ENCODE measurements at places on chromosomes 6 and 20.

DNA sequence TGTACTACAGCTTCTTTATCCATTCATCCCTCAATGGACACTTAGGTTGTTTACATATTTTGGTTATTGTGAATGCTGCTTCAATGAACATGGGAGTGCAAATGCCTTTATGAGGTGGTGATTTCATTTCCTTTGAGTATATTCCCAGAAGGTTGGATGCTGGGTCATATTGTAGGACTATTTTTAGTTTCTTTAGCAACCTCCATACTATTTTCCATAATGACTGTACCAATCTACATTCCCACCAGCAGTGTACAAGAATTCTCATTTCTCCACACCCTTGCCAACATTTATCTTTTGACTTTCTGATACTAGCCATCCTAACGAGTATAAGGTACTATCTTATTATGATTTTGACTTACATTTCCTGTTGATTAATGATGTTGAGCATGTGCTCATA is 269.0 kb downstream of the C6orf118 start:
- no peak for DNase-seq

DNA sequence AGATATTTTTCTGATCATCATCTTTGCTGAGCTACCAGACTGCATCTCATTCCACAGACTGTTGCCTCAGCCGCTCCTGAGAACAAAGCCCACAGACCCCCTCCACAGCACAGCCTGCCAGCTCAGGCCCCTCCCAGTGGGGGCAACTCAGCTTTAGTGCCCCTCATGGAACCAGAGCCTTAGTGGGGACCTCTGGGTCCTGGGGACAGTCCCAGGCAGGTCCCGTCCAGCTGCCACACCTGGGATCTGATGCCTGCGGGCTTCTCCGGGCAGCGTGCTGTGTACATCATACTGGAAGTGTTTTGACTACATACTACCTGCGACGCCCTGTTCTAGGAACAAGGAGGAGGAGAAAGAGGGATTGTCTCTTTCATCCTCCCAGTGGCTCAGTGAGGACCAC is 38.3 kb upstream of the QKI start:
- DNase-seq = no peak

- no peak for DNase-seq
Observed at GRCh38 chr20:57881466-57882385, 171.9 kb upstream of the PMEPA1 start.

DNA sequence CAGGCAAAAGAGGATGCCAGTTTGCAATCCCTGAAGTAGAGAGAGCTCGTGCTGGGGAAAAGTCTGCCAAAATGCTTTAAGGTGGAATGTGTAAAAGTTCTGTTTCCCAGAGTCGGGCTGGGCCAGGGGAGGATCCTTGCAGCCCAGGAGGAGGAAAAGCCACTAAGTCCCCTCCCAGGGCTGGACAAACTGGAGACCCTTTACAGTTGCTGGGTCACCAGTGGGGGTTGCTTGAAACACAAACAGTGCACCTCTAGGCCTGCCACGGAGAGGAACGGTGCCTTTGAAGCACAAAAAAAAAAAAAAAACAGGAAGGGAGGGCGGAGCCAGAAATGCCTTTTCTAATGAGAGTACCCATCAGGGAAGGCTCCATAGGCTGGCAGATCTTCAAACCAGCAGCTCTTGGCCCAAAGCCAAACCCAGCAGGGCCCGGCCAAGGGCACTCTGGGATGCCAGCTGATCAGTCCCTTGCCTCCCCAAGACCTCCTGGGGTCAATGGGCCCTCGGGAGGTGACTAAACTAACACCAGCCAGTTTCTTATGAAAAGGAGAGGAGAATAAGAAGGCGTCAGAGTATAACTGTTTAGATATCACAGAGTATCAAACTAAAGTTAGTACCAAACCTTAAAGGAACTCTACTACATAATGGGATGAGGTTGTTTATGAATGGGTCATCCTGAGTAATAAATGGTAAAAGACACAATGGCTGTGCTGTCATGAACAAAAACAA is 23.7 kb downstream of the HLA-A start:
- DNase-seq = peak; percentile 95

DNA sequence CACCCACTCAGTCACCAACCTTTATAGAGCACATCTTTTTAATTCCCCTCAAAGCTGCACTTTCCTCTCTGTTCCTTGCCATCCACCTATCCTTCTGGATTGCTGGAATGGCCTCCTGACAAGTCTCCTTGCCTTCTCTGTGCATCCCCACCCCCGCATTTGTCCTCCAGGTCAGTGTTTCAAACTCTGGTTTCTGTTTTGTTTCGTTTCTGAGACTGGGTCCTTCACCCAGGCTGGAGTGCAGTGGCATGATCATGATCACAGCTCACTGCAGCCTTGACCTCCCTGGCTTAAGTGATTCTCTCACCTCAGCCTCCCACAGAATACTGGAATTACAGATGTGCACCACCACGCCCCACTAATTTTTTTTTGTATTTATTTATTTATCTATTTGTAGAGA is 96.2 kb downstream of the PLCB1 start:
- no peak for DNase-seq

DNA sequence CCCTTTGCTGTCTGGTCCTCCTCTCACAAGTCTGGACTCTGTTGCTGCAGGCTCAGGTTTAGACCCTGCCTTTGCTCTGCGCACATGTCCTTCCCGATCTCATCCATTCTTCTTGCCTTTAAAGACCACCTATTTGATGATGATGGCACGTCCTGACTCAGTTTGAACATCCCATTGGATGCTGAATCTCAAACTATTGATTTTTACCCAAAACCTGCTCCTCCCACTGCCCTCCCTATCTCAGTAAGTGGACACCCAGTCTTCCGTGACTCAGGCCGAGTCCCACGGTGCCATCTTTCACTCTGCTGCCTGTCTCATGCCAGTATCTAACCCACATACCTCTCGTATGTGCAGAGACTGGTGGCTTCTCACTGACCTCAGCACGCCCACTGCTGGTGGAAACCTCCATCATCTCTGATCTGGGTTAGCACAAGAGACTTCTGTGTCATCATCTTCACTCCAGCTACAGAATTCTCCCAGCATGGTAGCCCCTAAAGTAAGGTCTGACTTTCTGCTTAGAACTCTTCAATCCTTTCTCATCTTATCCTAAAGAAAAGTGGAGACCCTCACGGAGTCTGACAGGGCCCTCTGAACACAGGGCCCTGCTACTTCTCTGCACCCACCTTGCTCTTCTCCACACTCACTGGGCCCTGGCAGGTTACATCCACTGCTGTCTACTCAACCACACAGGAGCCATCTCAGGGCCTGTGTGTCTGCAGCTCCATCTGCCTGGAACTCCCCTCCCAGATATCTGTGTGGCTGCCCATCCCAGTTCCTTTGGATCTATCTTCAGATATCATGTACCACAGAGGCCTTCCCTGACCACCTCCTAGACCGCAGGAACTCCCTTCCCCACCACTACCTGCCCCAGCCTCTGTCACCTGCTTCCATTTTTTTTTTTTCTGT is 387.1 kb upstream of the AGPAT4 start:
- DNase-seq = peak; percentile 9

- DNase-seq = no peak
Observed at GRCh38 chr6:69883551-69883950, 17.2 kb downstream of the COL19A1 start.

- no peak for DNase-seq
Observed at GRCh38 chr6:134741200-134741536, 208.7 kb downstream of the ALDH8A1 start.

DNA sequence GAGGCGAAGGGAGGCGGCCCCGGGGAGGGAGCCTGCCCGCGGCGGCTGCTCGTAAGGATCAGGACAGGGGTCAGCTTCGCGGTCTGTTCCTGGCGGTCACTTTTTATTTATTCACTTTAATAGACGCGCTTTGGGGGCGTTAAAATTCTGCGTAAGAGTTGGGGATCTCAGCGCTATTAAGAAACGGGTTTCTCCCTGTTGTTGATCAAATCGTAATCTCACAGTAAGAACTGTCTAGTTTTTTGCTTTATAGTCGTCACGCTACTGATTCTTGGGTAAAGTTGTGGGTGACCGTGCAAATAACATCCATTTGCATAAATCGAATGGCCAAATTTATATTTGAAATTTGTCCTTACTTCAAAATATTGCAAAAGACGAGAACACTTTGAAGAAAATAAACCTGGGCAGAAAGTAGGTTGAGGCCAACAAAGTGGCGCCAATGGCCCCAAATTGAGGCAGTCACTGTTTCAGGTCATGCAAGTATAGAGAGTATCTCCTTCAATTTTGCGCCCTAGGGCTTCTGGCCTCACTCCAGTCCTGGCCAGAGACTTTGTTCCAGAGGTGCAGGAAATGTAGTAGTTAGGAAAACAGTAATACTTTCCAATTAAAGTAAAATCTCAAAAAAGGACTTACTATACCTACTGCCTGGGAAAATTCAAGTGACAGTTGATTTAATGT is 963 bp upstream of the RMND1 start:
- DNase-seq = no peak

DNA sequence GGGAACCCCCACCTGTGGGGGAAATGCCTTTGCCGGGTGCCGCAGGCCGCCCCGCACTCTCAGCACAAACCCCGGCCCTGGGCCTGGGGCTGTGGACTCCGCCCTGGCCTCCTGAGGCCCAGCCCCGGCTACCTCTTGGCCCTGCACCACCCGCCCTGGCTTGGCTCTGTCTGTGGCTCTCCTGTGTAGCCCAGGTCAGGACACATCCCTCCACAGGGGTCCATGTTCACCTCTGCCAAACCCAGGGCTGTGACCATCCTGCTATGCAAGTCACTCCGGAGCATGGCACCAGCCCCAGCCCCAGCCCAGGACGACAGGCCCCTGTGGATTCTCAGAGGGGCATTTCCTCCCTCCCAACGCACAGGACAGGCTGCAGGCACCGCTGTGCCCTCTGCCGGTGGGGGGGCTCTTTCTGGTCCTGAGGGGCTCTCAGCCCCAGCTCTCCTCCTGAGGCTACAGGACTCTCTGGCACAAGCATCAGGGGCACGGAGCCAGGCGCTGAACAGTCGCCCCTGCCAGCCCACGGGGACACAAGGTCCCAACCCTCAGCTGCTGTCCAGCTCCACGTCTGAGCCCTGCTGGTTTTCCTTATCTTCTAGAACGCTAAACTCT is 45.7 kb downstream of the TAF4 start:
- no peak for DNase-seq

DNA sequence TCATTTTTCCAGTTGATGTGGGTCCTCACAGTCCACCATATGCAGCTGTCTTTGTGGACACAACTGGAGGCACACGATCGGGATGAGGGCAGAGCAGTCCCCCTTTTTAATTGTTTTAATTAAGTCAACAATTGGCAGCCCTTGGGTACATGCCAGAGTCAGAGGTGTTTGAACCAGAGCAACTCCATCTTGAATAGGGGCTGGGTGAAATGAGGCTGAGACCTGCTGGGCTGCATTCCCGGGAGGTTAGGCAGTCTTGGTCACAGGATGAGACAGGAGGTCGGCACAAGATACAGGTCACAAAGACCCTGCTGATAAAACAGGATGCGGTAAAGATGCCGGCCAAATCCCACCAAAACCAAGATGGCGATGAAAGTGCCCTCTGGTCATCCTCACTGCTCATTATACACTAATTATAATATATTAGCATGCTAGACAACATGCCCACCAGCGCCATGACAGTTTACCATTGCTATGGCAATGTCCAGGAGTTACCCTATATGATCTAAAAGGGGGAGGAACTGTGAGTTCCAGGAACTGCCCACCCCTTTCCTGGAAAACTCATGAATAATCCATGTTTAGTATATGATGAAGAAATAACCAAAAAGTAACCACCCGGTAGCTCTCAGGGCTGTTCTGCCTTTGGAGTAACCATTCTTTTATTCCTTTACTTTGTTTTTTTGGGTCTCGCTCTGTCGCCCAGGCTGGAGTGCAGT is 31.8 kb upstream of the BLCAP start:
- no peak for DNase-seq

- DNase-seq = no peak
Observed at GRCh38 chr6:140486450-140487361, 1112.3 kb upstream of the CITED2 start.

DNA sequence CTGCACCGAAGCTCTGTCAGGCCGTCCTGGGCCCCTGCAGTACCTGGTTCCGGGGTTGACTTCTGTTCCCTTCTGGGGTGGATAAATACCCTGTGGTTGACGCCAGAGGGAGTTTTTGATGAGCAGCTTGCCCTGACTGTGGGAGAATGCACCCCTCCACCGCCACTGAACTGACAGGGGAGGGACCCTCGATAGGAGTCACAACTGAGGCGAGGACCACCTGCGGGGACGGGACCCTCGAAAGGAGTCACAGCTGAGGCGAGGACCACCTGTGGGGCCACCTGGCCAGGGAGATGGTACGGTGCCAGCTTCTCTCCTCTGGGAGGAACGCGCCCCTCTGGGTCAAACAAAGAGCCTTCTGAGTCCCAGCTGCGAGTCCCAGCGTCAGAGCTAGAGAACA is 100.1 kb upstream of the FRMD1 start:
- no peak for DNase-seq

- DNase-seq = no peak
Observed at GRCh38 chr6:116595247-116595646, 21.0 kb upstream of the RSPH4A start.

DNA sequence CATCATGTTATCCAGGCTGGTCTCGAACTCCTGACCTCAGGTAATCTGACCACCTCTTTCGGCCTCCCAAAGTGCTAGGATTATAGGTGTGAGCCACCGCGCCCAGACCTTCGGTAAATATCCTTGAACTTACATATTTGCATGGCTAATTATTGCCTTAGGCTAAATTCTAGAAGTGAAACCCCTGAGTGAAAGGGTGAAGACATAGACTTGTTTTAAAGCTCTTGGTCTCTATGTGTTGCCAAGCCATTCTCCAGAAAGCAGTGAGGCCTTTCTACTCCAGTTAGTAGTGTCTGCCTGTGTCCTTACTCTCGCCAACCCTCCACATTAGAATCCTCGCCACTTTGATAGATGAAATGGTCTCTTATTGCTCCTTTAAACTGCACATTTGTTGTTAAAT is 2.6 kb upstream of the NOTCH4 start:
- DNase-seq = no peak

DNA sequence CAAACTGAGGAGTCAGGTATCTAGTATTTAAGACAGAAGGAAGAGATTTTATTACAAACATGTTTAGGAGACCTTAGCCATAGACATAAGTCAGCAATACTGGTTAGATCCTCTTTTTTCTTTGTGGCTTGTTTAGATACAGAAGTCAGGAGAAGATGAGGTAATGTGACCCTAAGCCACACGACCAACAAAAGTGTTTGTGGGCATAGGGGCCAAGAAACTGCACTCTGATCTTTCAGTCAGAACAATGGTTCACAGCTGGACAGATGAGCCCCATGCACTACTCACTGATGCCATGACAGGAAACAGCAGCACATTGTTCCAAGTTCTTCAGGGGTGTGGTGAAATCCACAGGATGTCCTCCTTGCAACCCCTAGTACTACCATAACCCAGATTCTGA is 238.5 kb upstream of the RAB32 start:
- DNase-seq = no peak

GRCh38 chr6:143093290-143093689 is 32.6 kb downstream of the AIG1 start:
- no peak for DNase-seq

GRCh38 chr6:28402197-28402596 is 2.6 kb upstream of the ZSCAN12 start:
- DNase-seq = no peak

GRCh38 chr20:41293269-41294037 is 24.1 kb downstream of the ZHX3 start:
- DNase-seq = no peak

GRCh38 chr6:87183687-87184086 is 28.3 kb downstream of the ZNF292 start:
- DNase-seq = no peak
